Spinal cord (tissue), 10 donors: ENCODE measurements at places on chromosomes 13 and 19. TPM values are rescaled to one million over a fixed set of nuclear protein-coding genes. Genes with fewer than 3 reads are reported as not detected.

Gene PRRG2
- 0.83 TPM for total RNA-seq

DNA sequence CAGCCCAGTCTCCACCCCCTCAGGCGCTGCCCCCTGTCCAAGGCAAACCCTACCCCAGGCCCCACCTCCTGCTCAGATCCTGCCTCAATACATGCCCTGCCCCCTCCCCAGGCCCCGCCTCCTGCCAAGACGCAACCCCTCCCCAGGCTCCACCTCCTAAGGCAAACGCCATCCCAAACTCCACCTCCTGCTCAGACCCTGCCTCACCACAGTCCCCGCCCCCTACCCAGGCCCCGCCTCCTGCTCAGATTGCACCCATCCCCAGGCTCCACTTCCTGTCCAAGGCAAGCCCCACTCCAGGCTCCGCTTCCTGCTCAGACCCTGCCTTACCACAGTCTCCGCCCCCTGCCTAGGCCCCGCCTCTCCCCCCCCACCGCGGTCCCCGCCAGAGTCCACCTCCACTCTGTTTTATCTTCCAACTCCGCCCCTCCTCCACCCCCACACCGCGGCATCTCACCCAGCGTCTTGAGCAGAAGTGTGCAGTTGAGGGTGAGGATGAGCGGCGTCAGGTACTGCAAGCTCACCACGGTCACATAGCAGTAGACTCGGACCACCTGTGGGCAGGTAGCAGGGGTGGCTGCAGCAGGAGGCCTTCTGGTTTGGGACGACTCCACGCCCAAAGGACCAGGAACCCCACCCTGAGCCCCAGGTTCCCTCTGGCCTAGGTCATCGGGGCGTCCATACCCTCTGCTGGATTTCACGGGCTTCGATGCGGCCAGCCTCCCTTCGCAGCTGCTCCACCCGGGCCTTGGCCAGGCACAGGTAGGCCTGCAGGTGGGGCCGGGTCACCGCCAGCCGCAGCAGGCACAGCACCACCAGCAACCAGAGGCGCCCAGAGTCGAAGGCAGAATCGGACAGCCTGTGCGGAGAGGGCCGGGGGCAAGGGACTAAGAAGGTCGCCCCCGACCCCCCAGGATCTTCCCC, 17.7 kb downstream of the TMEM161A start:
- H3K4me1 ChIP-seq, result peaks cover 15% of the 10 kb centered on the region
- no peak overlapping the region for H3K27ac ChIP-seq
- DNase-seq, result no peak
- H3K36me3 ChIP-seq, result peaks cover 37% of the 10 kb centered on the region
- no peak overlapping the region for H3K4me3 ChIP-seq

GRCh38 chr19:46480415-46480814, 9.1 kb upstream of the PNMA8A start:
- no peak overlapping the region for H3K4me3 ChIP-seq
- no peaks in the 10 kb centered on the region for H3K36me3 ChIP-seq
- H3K27me3 ChIP-seq, result no peaks in the 10 kb centered on the region
- no peak for DNase-seq
- H3K4me1 ChIP-seq, result peaks cover 35% of the 10 kb centered on the region

GRCh38 chr13:47114030-47114429, 217.2 kb upstream of the HTR2A start:
- no peak overlapping the region for H3K4me3 ChIP-seq
- H3K36me3 ChIP-seq, result no peaks in the 10 kb centered on the region
- no peak overlapping the region for H3K27ac ChIP-seq
- H3K4me1 ChIP-seq, result no peaks in the 10 kb centered on the region

DNA sequence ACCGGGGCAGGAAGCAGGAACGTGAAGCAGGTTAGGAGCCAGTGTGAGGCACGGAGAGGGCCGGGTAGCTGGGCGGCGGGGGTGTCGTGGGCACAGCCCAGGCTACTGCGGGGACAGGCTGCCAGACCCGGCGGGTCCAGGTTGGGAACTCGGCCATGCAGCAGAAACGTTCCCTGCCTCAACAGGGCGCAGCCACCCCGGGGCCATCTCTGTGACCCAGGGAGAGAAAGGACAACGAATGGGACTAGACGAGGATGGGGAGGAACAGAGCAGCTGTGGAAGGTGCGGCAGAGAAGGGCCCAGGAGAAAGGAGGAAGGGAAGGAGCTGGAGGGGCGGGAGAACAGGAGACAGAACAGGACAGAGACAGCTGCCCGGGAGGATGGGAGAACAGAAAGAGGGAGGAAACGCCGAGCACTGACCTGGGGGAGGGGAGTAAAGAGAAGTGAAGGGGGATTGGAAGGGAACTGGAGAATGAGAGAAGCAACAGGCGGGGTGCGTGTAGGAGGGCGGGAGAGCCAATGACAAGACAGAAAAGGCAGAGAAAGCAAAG, 12.9 kb upstream of the GARIN5A start:
- H3K36me3 ChIP-seq, result peaks cover 13% of the 10 kb centered on the region
- H3K27ac ChIP-seq, result no peak overlapping the region
- H3K27me3 ChIP-seq, result peaks cover 34% of the 10 kb centered on the region
- no peak overlapping the region for H3K4me3 ChIP-seq

GRCh38 chr13:34356686-34357434, 538.9 kb downstream of the RFC3 start:
- H3K27ac ChIP-seq, result no peak overlapping the region
- H3K4me1 ChIP-seq, result no peaks in the 10 kb centered on the region
- H3K36me3 ChIP-seq, result no peaks in the 10 kb centered on the region
- no peak overlapping the region for H3K4me3 ChIP-seq
